Heart left ventricle (tissue), 16 donors: ENCODE measurements at places on chromosomes 1 and 21. TPM values are rescaled to one million over a fixed set of nuclear protein-coding genes. Genes with fewer than 3 reads are reported as not detected.

The NBPF6 gene
- polyA plus RNA-seq = not detected

The CFAP141 gene
- polyA plus RNA-seq = not detected

The IQGAP3 gene
- 0.25 TPM for polyA plus RNA-seq

The KCTD3 gene
- 11.1 TPM for polyA plus RNA-seq

The IER5 gene
- polyA plus RNA-seq = 23.4 TPM

The TMEM54 gene
- polyA plus RNA-seq = 12.5 TPM

The RGSL1 gene
- polyA plus RNA-seq = not detected
